Stimulated activated CD8-positive, alpha-beta memory T cell treated with anti-CD3 and anti-CD28 coated beads, Interleukin-15, amount 100 ng/mL, for 24 hours (primary cell): ENCODE measurements at places on chromosomes 1 and 21.

DNA sequence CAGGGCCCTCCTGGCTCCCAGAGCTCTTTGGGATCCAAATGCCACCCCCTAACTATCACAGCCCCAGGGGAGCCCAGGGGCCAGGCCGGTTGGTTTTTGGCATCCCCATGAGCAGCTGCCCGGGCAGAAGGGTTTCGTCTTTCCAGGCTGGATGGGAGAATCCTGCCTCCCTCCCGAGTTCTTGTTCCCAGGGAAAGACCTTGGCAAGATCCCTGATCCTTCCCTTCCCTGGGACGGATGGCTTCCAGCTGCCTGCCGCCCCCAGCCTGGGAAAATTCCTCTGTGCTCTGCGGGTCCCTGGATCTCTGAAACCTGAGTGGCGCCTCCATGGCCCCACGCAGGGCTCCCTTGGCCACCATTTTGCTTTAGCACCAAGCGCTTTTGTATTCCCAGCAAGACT is 55.6 kb downstream of the TAS1R2 start:
- no peak for DNase-seq

DNA sequence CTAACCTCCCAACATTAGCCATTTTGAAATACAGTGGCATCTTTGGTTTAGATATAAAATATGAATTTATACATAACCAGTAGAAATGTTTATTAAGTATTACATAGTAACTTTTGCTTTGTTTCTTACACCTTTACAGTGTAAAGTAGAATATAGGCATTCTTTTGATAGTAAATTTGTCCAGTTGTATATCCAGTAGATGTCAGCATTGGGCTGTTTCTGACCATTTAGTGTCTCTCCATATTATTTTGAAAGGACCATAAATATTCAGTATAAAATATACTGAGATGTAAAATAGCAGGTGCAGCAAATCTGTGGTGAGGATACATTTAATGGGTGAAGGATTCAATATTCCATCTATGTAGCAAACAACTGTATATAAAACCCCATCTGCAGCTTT is 115.8 kb upstream of the ZRANB2 start:
- DNase-seq = no peak

- peak; percentile 61 for DNase-seq
These were observed 20.1 kb downstream of the ECE1 start for GRCh38 chr1:21270086-21270689.

- DNase-seq = no peak
These were observed 217.2 kb upstream of the HOOK1 start for GRCh38 chr1:59597420-59598119.

GRCh38 chr1:25356848-25357247 is 18.7 kb downstream of the TMEM50A start:
- no peak for DNase-seq

DNA sequence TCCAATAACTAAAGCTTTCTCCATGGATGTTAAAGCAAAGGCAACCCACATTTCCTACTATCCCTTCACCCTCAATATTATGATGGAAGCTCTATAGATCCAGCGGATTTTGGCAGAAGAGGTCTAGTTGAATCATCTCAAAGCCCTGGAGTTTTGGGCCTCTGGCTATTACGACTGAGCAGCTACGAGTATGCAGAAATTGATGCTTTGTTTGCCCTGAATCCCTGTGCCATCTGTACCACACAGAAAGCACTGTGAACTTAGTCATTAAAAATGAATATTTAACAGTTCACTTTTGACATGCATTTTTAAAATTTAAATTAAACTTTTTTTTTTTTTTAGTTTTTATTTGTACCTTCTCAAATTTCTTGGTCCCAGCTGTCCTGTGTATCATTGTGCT is 705.4 kb upstream of the PTBP2 start:
- DNase-seq = no peak

GRCh38 chr1:201016211-201016651 is 7.3 kb downstream of the KIF21B start:
- no peak for DNase-seq

GRCh38 chr1:9062021-9062471 is 7.4 kb downstream of the SLC2A5 start:
- DNase-seq = no peak

DNA sequence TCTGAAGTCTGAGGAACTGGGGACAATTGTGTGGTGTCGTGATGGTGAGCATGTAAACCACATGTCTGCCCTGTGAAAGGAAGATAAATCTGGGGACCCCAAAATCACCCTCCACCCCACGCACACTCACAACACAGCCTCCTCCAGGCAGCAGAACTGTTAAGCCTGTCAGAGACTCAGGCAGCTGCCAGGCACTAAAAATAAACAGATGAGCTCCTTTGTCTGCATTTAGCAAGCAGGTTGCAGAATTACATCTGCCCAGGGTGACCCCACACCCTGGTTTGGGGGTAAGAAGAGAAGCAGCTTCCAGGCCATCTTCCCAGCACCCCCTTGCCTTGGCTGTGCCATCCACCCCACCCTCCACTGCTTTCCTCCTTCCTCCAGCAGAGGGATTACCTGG is 119.1 kb upstream of the RUNX3 start:
- no peak for DNase-seq

GRCh38 chr1:203112475-203112874 is 15.1 kb upstream of the ADORA1 start:
- DNase-seq = no peak

- no peak for DNase-seq
These were observed 39.1 kb downstream of the MRPS6 start for GRCh38 chr21:34112316-34113033.

GRCh38 chr1:156128654-156129597 is 14.4 kb downstream of the LMNA start:
- DNase-seq = no peak

- no peak for DNase-seq
These were observed 6.2 kb upstream of the EPS15 start for GRCh38 chr1:51525295-51525694.

- no peak for DNase-seq
These were observed 646.7 kb downstream of the LTN1 start for GRCh38 chr21:28345934-28346333.

GRCh38 chr1:115158181-115158580 is 68.9 kb upstream of the TSPAN2 start:
- no peak for DNase-seq

- no peak for DNase-seq
These were observed 20.7 kb downstream of the TRIM33 start for GRCh38 chr1:114490274-114490693.

GRCh38 chr1:229170778-229171505 is 100.0 kb upstream of the RAB4A start:
- no peak for DNase-seq

DNA sequence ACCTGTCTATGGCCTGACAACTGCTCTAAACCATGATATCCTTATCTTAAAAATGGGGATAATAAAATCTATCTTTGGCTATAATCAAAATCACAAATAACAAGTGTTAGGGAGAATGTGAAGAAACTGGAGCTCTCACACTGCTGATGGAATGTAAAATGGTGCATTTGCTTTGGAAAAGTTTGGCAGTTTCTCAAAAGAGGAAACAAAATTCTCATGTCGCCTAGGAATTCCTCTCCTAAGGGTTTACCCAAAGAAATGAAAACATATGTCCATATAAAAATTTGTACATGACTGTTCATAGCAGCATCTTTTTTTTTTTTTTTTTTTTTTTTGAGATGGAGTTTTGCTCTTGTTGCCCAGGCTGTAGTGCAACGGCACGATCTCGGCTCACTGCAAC is 64.3 kb downstream of the ZNF281 start:
- no peak for DNase-seq

DNA sequence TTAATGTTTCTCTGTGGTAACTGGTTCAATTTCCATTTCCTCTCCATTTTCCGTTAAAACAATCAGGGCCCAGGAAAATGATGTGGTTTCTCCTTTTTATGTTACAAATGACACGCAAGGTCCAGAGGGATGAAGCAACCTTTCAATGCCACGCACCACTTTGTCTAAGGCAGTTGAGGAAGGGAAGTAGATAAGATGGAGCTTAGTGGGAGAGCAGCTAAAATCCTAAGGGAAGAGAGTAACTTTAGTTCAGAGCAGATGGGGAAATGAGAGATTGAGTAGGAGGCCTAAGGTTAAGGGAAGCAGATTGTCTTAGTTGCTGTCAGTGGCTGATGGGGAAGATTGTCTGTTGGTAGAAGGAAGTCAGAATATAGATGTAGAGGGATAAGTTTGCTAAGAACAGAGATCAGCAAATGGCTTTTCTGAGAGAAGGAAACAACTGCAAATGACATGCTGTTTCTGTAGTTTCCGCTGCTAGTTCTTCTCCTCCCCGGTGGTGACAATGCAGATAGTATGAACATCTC is 660 bp downstream of the CD1C start:
- no peak for DNase-seq

- DNase-seq = no peak
These were observed 182.9 kb upstream of the KCND3 start for GRCh38 chr1:112172294-112172882.

GRCh38 chr1:52523376-52523775 is 29.5 kb downstream of the TUT4 start:
- no peak for DNase-seq

DNA sequence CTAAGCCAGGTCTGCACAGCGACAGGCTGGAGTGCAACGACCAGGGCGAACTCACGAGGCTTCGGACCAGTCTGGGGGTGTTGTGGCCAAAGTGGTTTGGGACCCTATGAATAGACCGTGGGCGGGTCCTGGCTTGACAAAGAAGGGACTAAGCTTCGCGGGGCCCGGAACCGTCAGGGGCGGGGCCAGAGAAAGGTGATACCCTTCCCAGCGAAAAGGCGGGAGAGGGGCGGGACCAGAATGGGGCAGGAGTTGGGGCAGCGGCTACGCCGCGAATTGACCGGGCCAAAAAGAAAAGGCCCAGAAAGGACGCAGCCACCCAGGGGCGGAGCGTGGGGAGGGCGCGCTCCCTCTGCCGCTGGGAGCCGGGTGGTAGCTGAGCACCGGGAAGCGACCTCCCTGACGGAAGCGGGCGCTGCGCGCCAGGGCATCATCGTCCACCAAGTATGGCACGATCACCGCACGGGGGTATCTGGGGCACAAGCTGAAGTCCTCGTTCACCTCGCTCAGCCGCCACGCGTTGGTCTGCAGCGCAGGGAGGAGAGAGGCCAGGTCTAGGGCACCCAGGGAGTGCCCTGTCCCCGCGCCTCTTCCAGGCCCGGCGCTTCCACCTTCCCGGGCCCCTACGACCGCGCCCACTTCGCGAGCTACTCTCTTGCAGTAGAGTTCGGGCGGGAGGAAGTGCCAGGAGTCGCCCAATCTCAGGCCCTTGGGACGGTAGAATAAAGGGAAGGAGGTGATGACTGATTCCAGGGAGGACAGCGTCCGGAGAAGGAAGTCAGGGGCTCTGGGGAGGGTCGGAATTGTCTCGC is 6.7 kb upstream of the FAM167B start:
- no peak for DNase-seq

DNA sequence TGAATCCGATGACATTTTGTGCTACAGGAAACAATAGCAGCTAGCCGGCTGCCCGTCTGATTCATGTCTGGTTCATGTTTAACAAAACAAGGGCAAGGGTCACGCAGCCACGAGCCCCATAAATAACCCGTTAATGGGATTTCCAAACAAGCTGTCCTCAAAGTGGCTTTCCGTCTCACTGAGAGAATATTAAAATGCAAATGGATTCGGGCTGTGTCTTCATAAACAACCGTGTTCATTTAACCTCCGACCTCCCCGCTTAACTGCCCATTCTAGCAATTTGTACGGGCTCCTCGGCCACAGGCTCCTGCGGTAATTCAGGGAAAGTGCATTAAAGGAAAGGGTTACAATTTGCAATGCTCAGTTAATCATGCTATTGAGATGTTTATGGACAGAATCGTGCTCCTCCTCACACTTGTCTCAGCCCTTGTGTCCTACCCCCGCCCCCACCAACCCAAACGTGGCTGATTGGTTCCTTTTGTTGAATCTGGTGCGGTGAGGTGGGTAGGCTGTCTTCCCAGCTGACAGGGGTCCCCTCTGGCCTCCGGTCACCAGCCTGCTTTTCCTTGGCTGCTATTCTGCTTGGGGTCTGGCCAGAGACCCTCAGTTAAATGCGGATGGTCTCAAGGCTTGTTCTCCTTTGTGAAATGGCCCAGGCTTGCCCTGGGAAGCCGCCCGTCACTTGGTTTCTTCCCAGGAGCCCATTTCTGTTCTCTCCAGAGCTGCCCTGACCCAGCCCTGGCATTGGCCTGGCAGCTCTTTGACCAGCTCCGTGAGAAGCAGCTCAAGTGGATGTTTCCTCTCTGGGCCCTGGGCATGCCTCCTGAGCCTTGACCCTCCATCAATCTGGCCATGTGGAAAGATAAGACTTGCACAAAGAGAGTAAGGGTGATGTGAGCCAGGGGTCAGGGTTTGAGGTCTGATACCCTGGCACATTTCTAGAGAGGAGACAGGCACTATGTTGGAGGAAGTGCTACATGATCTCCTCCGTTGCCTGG is 200.7 kb upstream of the POU3F1 start:
- DNase-seq = no peak

- no peak for DNase-seq
These were observed 544.3 kb downstream of the KCNT2 start for GRCh38 chr1:196063952-196064351.

- DNase-seq = no peak
These were observed 83.4 kb downstream of the ASH1L start for GRCh38 chr1:155479205-155479604.

DNA sequence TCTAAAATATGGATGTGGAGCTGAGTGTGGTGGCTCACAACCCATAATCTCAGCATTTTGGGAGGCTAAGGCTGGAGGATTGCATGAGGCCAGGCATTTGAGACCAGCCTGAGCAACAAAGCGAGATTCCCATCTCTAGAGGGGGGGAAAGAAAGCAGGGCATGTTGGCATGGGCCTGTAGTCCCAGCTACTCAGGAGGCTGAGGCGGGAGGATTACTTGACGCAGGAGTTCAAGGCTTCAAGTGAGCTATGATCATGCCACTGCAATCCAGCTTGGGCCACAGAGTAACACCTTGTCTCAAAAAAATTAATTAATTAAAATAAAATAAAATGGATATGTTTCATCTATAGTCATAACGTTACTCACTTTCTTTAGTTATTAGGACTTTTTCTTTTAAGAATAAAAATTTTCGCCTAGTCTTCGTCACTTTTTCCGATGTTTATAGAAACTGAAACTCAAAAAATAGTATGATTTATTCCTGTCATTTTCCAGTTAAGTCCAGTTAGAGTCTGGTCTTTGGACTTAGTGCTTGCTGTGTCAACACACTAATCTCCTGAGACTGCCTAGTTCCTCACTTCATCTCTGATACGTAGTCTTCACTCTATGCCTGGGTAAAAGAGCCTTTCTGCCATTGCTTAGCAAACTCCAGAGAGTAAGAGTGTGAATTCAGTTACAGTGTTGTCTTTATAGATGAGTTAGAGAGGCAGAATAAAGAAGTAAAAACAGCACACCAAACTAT is 28.0 kb downstream of the IARS2 start:
- no peak for DNase-seq
